ENCODE measurements at places on chromosomes 1 and 21.

GRCh38 chr1:156279837-156280236 is 2.8 kb downstream of the SMG5 start:
- no peak overlapping the region for H3K27ac ChIP-seq
- peaks cover 31% of the 10 kb centered on the region for H3K4me1 ChIP-seq
- H3K36me3 ChIP-seq, result peaks cover 45% of the 10 kb centered on the region
- H3K27me3 ChIP-seq, result no peaks in the 10 kb centered on the region
- no peak for DNase-seq

DNA sequence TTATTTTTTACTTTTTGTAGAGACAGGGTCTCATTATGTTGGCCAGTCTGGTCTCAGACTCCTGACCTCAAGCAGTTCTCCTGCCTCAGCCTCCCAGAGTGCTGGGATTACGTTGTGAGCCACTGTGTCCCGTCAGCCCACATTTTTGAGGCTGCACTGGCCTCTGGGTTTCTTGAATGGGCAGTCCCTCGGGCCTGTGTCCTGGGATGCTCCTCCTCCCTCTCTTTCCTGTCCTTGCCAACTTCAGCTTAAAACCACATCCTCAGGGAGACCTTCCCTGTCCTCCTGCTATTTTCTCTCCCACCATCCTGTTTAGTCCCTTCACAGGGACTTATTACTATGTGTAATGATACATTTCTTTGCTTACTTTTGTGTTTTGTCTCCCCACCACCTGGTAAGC is 31.4 kb upstream of the LYST start:
- no peaks in the 10 kb centered on the region for H3K27me3 ChIP-seq
- H3K4me3 ChIP-seq, result no peak overlapping the region
- no peaks in the 10 kb centered on the region for H3K36me3 ChIP-seq
- H3K4me1 ChIP-seq, result peaks cover 12% of the 10 kb centered on the region

- no peak for DNase-seq
- peaks cover 38% of the 10 kb centered on the region for H3K4me1 ChIP-seq
- peak overlapping the region; percentile 87 for H3K4me3 ChIP-seq
- no peaks in the 10 kb centered on the region for H3K27me3 ChIP-seq
- H3K27ac ChIP-seq, result peak overlapping the region; percentile 87
These were observed 293.6 kb downstream of the PTPRC start for GRCh38 chr1:198932351-198932991.

- no peaks in the 10 kb centered on the region for H3K36me3 ChIP-seq
- H3K4me3 ChIP-seq, result no peak overlapping the region
- H3K27me3 ChIP-seq, result peaks cover 50% of the 10 kb centered on the region
- peaks cover 3% of the 10 kb centered on the region for H3K4me1 ChIP-seq
- DNase-seq, result no peak
- no peak overlapping the region for H3K27ac ChIP-seq
These were observed 2.7 kb upstream of the HES3 start for GRCh38 chr1:6241107-6241886.

- H3K27me3 ChIP-seq, result no peaks in the 10 kb centered on the region
- peaks cover 5% of the 10 kb centered on the region for H3K4me1 ChIP-seq
- DNase-seq, result no peak
These were observed 71.3 kb downstream of the TOR3A start for GRCh38 chr1:179153217-179153616.

DNA sequence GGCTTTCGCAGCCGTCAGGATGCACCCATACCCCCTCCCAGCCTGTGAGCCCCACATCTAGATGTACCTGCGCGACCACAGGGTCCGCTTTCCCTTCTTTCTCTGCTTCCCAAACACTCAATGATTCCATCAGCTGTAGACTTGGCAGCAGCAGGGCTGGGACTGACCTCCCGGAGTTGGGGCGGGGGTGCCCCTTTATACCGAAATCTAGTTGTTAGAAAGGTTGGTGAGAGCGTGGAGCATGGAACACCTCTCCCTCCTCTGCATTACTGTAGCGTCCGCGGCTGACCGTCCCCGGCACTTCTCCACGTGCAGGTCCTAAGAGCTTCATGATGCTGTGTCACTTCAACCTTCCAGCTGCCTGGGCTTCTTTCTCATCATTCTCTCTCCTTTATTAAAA is 21.1 kb upstream of the ACTRT2 start:
- DNase-seq, result no peak
- H3K27me3 ChIP-seq, result no peaks in the 10 kb centered on the region
- no peak overlapping the region for H3K27ac ChIP-seq
- H3K4me1 ChIP-seq, result no peaks in the 10 kb centered on the region
- H3K36me3 ChIP-seq, result no peaks in the 10 kb centered on the region

DNA sequence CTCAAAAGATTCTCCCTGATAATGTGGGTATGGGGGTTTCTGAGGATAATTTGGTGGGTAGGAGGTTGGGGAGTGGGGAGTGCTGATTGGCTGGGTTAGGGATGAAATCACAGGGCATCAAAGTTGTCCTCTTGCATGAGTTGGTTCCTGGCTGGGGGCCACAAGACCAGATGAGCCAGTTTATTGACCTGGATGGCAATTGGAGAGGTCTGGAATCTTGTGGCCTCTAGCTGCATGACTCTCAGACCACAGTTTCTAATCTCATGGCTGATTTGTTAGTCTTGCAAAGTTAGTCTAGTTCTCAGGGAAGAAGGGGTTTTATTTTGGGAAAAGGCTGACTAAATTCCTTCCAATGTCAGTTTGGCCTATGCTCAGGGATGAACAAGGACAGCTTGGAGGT is 3.3 kb upstream of the GBP1 start:
- H3K4me1 ChIP-seq, result peaks cover 39% of the 10 kb centered on the region
- H3K4me3 ChIP-seq, result no peak overlapping the region
- peaks cover 11% of the 10 kb centered on the region for H3K36me3 ChIP-seq
- H3K27ac ChIP-seq, result peak overlapping the region; percentile 20

- H3K4me1 ChIP-seq, result no peaks in the 10 kb centered on the region
- no peak for DNase-seq
- H3K27me3 ChIP-seq, result no peaks in the 10 kb centered on the region
- no peak overlapping the region for H3K4me3 ChIP-seq
These were observed 588.3 kb upstream of the USP24 start for GRCh38 chr1:55803429-55803828.

- no peak overlapping the region for H3K27ac ChIP-seq
These were observed 407.9 kb upstream of the LYPLAL1 start for GRCh38 chr1:218765753-218766152.

DNA sequence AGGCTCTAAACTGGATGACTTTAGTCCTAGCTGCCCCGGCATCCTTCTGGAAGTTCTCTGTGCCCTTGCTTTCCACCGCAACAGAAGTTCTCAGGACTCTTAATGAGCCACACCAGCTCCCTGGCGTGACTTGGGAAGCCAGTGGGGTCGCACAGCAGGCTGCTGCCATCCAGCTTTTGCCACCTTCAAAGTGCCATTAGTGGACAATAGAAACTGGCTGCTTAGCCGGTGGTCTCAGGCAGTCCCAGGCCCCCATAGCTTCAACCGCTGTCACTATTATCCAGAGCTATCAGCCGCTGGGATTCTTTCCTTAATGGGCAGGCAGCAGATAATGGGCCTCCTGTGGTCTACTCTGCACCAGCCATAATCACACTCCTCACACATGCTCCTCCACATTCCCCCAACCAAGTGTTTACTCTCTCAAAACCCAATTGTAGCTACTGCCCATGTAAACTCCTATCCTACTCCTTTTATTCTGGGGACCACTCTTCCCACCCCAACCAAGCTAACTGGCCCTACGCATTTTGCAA is 37.3 kb downstream of the PLEKHA6 start:
- peaks cover 28% of the 10 kb centered on the region for H3K4me1 ChIP-seq
- no peak overlapping the region for H3K4me3 ChIP-seq
- no peak overlapping the region for H3K27ac ChIP-seq
- H3K36me3 ChIP-seq, result no peaks in the 10 kb centered on the region
- no peaks in the 10 kb centered on the region for H3K27me3 ChIP-seq
- no peak for DNase-seq

GRCh38 chr1:109906160-109906838 is 4.3 kb upstream of the CSF1 start:
- H3K36me3 ChIP-seq, result peaks cover 13% of the 10 kb centered on the region
- peak overlapping the region; percentile 99 for H3K27ac ChIP-seq

- peak within 1 kb of the TSS; percentile 58 for H3K27ac ChIP-seq
- DNase-seq, result no peak
- peak within 1 kb of the TSS; percentile 34 for H3K4me3 ChIP-seq
- peaks cover 11% of the 10 kb centered on the region for H3K4me1 ChIP-seq
- no peaks in the 10 kb centered on the region for H3K36me3 ChIP-seq
These were observed at the start of gene CROCC for GRCh38 chr1:16921391-16922185. Gene CROCC (plus strand): TSS chr1:16921931. CDS start chr1:16922019, 88 bp downstream.

GRCh38 chr1:65360648-65361047 is 51.3 kb downstream of the DNAJC6 start:
- H3K27ac ChIP-seq, result no peak overlapping the region
- peaks cover 6% of the 10 kb centered on the region for H3K27me3 ChIP-seq
- no peak overlapping the region for H3K4me3 ChIP-seq

- H3K27ac ChIP-seq, result peak overlapping the region; percentile 18
- peaks cover 37% of the 10 kb centered on the region for H3K4me1 ChIP-seq
- H3K36me3 ChIP-seq, result no peaks in the 10 kb centered on the region
- no peak for DNase-seq
These were observed 22.5 kb upstream of the DPYD start for GRCh38 chr1:97943354-97943753.

- no peak overlapping the region for H3K4me3 ChIP-seq
- H3K4me1 ChIP-seq, result peaks cover 12% of the 10 kb centered on the region
- no peaks in the 10 kb centered on the region for H3K27me3 ChIP-seq
- H3K27ac ChIP-seq, result no peak overlapping the region
These were observed 34.0 kb upstream of the TRAPPC10 start for GRCh38 chr21:43978060-43978459.

DNA sequence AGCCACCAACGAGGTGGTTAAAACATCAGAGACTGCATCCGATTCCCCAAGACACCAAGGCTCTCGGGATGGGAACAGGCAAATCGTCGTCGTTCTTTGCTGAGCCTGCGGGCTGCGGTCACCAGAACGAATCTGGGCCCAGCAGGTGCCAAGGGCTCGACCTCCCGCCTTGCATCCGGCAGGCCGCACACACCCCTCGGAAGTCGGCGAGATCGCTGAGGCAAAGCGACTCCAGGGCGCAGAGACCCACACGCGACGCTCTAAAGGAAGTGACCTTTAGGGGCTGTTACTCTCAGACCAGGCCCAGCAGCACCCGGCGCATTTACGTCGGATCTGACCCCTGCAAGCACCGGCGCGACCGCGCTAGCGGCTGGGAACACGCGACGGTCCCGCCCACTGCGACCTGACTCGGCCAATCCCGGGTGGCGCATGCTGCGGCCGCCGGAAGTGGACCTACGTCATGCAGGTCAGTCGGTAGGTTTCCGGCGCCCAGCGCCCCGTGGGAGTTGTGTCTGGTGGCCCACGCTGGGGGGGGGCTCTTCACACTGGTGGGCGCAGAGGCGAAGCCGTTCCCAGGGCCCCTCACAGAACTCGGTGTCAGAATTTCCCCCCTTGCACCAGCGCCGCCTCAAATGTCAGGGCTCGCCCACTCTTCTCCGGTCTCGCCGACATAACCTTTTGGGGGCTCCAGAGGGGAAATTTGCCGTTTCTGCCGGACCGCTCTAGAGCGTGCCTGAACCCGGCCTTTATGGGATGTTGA is 7.5 kb upstream of the PARK7 start:
- H3K4me1 ChIP-seq, result peaks cover 48% of the 10 kb centered on the region
- H3K27ac ChIP-seq, result peak overlapping the region; percentile 97

- H3K4me3 ChIP-seq, result no peak overlapping the region
- H3K27ac ChIP-seq, result no peak overlapping the region
These were observed 2.4 kb downstream of the SPRTN start for GRCh38 chr1:231340328-231341013.

DNA sequence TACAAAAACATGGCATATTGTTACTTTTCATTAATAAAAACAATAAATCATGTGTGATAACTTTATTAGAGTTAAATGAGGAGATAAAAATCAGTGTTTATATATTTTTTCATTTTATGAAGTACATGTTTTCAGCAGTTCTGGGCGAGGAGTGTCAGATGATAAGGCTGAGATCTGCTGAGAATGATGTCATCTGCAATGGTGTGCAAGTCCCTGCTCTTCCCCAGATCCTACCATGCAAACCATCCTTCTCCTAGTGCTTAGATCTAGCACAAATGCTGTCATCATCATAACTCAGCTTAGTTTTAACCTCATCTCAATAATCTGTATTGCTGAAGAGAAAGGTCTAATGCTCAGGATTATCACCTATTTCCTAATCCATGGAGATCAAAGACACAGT is 214.4 kb upstream of the DAB1 start:
- H3K27me3 ChIP-seq, result no peaks in the 10 kb centered on the region
- H3K36me3 ChIP-seq, result no peaks in the 10 kb centered on the region
- H3K4me1 ChIP-seq, result no peaks in the 10 kb centered on the region
- no peak for DNase-seq
- no peak overlapping the region for H3K4me3 ChIP-seq

GRCh38 chr21:42595283-42596187 is 57.9 kb upstream of the PDE9A start:
- H3K27me3 ChIP-seq, result peaks cover 4% of the 10 kb centered on the region
- no peak overlapping the region for H3K27ac ChIP-seq
- no peak overlapping the region for H3K4me3 ChIP-seq
- no peaks in the 10 kb centered on the region for H3K36me3 ChIP-seq
- DNase-seq, result no peak
- H3K4me1 ChIP-seq, result peaks cover 6% of the 10 kb centered on the region

- no peak overlapping the region for H3K27ac ChIP-seq
- H3K36me3 ChIP-seq, result no peaks in the 10 kb centered on the region
- no peaks in the 10 kb centered on the region for H3K4me1 ChIP-seq
These were observed 31.3 kb upstream of the CLCA4 start for GRCh38 chr1:86515597-86515996.

DNA sequence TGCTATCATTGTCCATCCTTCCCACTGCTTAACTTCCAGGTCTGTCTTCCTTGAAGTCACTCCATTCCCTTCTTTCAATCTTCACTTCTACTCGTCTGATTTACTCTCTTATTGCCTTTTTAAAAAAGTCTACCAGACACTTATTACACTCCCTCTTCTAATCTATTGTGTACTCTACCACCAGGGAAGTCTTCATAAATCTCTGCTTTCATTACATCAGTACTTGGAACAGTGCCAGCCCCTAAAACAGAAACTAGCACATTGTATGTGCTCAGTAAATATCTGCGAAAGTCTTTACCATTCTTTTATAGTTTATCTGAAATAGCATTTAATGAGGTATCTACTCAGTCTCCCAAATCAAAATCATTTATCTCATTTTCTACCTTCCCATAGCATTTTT is 236.4 kb downstream of the USH2A start:
- no peaks in the 10 kb centered on the region for H3K27me3 ChIP-seq
- DNase-seq, result no peak
- H3K36me3 ChIP-seq, result no peaks in the 10 kb centered on the region
- H3K4me3 ChIP-seq, result no peak overlapping the region

Measured in activated T-helper 2 cell treated with anti-CD3 and anti-CD28 coated beads, Interferon-gamma antibody, Interleukin-2, Interleukin-4, amounts not matched to agents 10 μg/mL and 5 μg/mL and 100 μg/mL, durations not matched to agents 14 hours and 24 hours and 36 hours (primary cell).